Activated CD4-positive, alpha-beta T cell treated with anti-CD3 and anti-CD28 coated beads, Interleukin-2, amount 10 ng/mL, durations not matched to agents 7 days and 5 days (primary cell): ENCODE measurements at places on chromosomes 1 and 21. TPM values are rescaled to one million over a fixed set of nuclear protein-coding genes. Genes with fewer than 3 reads are reported as not detected.

Gene PCAT6
- 0.29 TPM for total RNA-seq

Gene ETS2
- total RNA-seq: 19.7 TPM

Gene HHAT
- 1.3 TPM for total RNA-seq

Gene IVL
- total RNA-seq: not detected

Gene CLCA1
- total RNA-seq: not detected

Gene ZNF648
- total RNA-seq: not detected

Gene CDA
- total RNA-seq: not detected

Gene EDN2
- not detected for total RNA-seq

Gene CBR3
- 24.4 TPM for total RNA-seq

Gene TMEM125
- total RNA-seq: not detected

Gene ANKRD34A
- total RNA-seq: 2.2 TPM

Gene CNIH3
- 2.1 TPM for total RNA-seq

Gene ZDHHC18
- 45.1 TPM for total RNA-seq

Gene HMCN1
- total RNA-seq: 0.07 TPM

Gene NBPF3
- 6.1 TPM for total RNA-seq

Gene TDRD5
- not detected for total RNA-seq

Gene TNFSF4
- 2.2 TPM for total RNA-seq

Gene CNN3
- total RNA-seq: 0.92 TPM

Gene SH2D2A
- 56.3 TPM for total RNA-seq

Gene CSF3R
- total RNA-seq: 0.29 TPM

Gene AZIN2
- total RNA-seq: 5.5 TPM

Gene NEXN
- total RNA-seq: 5.3 TPM

Gene RASSF5
- 201 TPM for total RNA-seq

Gene BGLAP
- 1.3 TPM for total RNA-seq

Gene DCAF6
- 24.6 TPM for total RNA-seq

Gene TNFRSF18
- 26.0 TPM for total RNA-seq

Gene CFHR2
- total RNA-seq: not detected

Gene UBL4B
- total RNA-seq: not detected

Gene P3R3URF
- total RNA-seq: not detected

Gene SPRR2G
- not detected for total RNA-seq

Gene XPR1
- 18.0 TPM for total RNA-seq

Gene FCMR
- total RNA-seq: 151 TPM

Gene NTRK1
- 2.0 TPM for total RNA-seq

Gene TSPAN1
- not detected for total RNA-seq

Gene SPRR2A
- not detected for total RNA-seq

Gene IL23R
- 0.57 TPM for total RNA-seq

Gene HSD3B1
- not detected for total RNA-seq

Gene PLOD1
- 11.1 TPM for total RNA-seq

Gene PLA2G2A
- not detected for total RNA-seq

Gene OLFML3
- total RNA-seq: 0.71 TPM

Gene CLCNKA
- total RNA-seq: not detected

Gene KCNK1
- total RNA-seq: 0.77 TPM

Gene LAMC2
- 0.05 TPM for total RNA-seq

Gene COA7
- total RNA-seq: 14.6 TPM

Gene DNM3
- total RNA-seq: 2.1 TPM

Gene CHD5
- 0.96 TPM for total RNA-seq

Gene DIO1
- not detected for total RNA-seq

Gene GCLM
- total RNA-seq: 17.8 TPM

Gene FMN2
- total RNA-seq: not detected

Gene ITLN2
- not detected for total RNA-seq

Gene FAM167B
- total RNA-seq: 0.58 TPM

Gene SPATA6
- total RNA-seq: 0.85 TPM

Gene EFNA4
- 8.3 TPM for total RNA-seq

Gene MNDA
- not detected for total RNA-seq

Gene SYT6
- total RNA-seq: not detected

Gene THEM5
- not detected for total RNA-seq

Gene PBX1
- total RNA-seq: 0.15 TPM

Gene SEC16B
- 0.23 TPM for total RNA-seq

Gene NUDT17
- total RNA-seq: 3.4 TPM
